PC-9 (cell line): ENCODE measurements at places on chromosomes 5 and 9. TPM values are rescaled to one million over a fixed set of nuclear protein-coding genes. Genes with fewer than 3 reads are reported as not detected.
A peak's percentile ranks its signal among the peaks of the same experiment; 100 is the strongest.

PCDHB12 gene
- total RNA-seq, result not detected in 2 replicates

FOXI1 gene
- not detected in 2 replicates for total RNA-seq

AJM1 gene
- total RNA-seq, result 5.3 and 5.9 TPM in 2 replicates

AP3S1 gene
- 38.8 and 49.1 TPM in 2 replicates for total RNA-seq

MOB3B gene
- 2.7 and 4.4 TPM in 2 replicates for total RNA-seq

NTNG2 gene
- not detected in 2 replicates for total RNA-seq

RETREG1 gene
- 5.6 and 9.7 TPM in 2 replicates for total RNA-seq

CDX1 gene
- total RNA-seq, result not detected in 2 replicates

SLC25A2 gene
- total RNA-seq, result 0.33 and 0.55 TPM in 2 replicates

HTR1A gene
- not detected in 2 replicates for total RNA-seq

MAT2B gene
- total RNA-seq, result 46.3 and 66.2 TPM in 2 replicates

DNA sequence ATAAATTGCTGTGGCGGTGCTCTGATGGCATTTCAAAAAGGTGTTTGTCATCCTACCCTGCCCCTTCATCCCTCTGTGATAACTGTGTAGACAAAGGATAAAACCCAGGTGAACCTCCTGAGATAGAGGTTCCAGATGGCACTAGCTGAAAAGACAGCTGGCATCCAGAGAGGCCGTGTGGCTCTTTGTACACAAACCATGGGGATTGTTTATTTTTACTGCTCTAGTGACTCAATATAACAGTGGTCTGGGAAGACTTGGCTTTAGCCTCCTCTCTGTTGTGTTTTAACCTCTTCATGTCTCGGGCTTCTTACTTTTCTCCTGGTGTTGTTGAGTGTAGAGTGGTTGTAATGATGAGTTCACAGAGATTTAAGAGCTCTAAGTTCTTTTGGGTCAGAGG is 48.8 kb downstream of the SH3GL2 start:
- no peak for DNase-seq

GRCh38 chr9:78682216-78682615 is 385.3 kb downstream of the PSAT1 start:
- no peak for DNase-seq

- DNase-seq, result no peak
Observed at GRCh38 chr5:135236908-135237747, 161.9 kb downstream of the MACROH2A1 start.

- DNase-seq, result peak; percentile 95
Observed at GRCh38 chr9:105296877-105297287, 52.4 kb downstream of the SLC44A1 start.

DNA sequence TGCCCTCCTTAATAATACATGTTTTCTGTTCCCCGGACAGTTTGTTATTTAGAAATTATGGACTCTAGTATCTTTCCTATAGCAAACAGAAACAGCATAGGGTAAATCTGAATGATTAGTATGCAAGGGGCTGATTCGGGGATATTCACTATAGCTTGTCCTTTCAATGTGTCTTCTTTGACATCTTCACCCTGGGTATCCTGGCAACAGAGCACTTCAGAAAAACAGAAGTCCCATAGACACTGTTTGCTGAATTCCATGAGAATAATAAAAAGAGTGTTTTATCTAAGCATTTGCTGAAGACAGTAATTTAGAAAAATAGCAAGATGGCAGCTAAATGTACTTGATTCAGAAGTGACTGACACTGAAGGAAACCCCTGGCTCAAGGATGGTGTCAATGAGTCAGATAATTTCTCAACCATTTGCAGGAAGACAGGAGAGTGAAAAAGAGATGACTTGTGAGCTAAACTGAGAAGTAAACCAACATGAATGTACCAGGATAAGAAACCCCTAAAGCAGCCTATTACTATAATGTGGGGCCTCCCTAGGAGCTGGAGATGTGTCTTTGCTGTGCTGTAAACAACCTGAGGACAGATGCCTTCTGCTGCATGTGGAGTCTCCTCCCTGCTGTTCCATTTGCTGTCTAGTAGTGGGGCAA is 246.2 kb downstream of the MAN2A1 start:
- no peak for DNase-seq

DNA sequence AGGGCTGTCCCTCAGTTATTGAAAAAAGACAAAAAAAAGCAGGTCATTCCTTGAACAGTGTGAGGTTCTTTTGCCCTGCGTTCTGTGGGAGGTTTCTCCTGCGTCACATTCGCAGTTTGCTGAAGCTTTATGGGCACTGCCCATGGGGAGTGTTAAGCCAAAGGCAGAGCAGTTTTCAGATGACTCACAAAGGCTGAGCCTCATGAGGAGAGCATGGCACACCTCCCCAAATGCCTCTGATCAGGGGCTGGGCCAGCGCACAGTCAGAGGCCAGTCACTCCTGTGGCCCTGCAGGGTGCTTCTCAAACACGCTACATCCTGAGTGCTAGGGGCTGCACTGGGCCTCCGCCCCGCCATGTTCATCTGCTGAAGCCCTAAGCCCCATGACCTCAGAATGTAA is 38.4 kb downstream of the IRX1 start:
- DNase-seq, result no peak

- DNase-seq, result no peak
Observed at GRCh38 chr5:103425686-103426454, 136.7 kb downstream of the NUDT12 start.

DNA sequence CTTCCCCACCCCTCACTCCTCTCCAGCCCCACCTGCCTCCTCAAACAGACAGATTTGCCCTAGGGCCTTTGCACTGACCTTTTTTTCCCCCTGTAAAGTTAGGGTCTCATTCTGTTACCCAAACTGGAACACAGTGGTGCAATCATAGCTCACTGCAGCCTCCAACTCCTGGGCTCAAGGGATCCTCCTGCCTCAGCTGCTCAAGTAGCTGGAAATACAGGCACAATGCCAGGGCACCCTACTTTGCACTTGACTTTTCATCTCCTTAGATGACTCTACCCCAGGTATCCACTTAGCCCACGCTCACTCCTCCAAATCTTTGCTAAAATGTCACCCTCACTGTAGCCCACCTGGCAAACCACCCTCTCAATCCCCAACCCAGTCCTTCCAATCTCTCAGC is 2.2 kb downstream of the DYNC2I2 start:
- DNase-seq, result no peak

GRCh38 chr5:89604342-89604741 is 721.4 kb upstream of the MEF2C start:
- no peak for DNase-seq

- DNase-seq, result no peak
Observed at GRCh38 chr9:118088090-118088489, 383.9 kb downstream of the TLR4 start.

GRCh38 chr9:38445154-38446043 is 21.1 kb upstream of the IGFBPL1 start:
- no peak for DNase-seq

DNA sequence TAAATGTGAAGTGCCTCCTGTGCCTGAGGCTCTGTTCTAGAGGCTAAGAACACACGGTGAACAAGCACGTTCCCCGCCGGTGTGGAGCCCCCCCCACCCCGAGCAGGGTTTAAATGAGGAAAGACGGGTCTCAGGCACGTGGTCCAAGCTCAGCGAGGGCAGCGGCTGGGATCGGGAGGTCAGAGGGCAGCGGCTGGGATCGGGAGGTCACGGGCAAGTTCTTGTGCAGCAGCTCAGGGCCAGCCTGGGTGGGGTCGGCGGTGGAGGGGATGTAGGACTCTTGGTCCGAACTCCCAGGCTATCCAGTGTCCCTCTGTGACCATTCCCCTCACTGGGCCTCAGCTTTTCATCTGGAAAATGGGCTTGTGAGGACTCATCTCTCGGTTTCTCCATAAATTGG is 2.7 kb upstream of the GBGT1 start:
- DNase-seq, result no peak

DNA sequence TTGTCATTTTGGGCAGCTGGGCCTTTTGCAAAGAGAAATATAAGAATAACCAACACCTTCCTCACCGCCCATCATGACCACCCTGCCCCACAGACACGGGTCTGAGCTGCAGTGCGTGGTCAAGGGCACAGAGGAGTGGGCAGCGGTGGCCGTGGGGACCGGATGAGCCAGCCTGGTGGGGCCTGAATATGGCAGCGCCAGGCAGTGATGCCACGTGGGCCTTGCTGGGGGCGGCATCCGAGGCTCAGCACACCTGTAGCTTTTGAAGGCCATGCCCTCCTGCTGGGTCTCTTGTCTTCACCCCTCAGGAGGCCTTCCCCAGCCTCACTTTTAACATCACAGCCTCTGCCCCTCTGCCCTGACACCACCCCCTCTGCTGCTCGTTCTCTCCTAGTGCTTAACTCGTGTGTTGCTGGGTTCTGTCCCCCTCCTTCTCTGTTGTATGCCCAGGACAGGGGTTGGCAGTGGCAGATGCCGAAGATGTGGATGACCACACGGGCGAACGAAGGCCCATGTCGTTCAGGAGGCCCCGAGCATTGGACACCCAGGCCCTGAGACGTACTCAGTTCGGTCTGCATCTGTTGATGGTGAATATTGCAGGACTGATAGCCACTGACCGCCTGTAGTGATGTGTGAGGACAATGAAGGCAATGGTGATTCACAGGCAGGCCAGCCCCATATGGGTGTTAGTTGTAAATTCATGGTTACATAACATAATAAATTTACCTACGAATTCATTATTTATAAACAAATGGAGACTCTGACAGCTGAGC is 46.0 kb downstream of the AHRR start:
- no peak for DNase-seq

DNA sequence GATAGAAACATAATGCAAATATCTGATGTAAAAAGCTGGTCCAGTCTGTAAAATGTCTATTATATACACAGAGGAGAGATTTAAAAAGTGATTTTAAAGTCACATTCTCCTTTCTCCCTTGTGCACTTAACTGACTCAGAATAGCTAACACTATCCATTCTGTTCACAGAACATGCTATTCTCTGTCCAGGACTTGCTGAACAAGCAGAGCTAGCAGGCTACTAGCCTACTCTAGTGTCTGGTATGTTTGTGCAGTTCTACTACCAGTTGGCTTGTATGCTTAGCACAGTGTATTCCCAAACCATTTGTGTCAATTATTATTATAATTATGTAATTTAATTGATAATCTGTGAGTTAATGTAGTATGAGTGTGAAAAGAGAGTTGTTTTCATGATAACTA is 161.7 kb upstream of the NUDT12 start:
- no peak for DNase-seq

DNA sequence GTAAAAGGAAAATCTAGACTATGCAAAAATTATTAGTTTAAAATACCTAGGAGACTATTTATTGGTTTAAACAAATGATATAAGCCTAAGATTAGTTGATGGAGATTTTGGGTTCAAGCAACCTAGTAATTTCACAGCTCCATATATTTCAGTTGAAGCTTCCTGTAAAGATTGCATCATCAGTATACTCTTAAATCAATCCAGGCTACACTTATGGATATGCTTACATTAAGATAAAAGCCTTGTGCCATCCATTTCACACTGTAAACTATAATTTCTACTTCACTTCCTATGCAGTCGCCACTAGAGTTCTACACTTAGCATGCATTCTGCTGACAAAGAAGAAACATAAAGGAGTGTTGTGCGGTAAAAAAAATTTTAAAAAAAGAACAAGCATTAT is 7.3 kb upstream of the LIX1 start:
- DNase-seq, result no peak

- no peak for DNase-seq
Observed at GRCh38 chr5:78659714-78660113, 11.1 kb upstream of the LHFPL2 start.

- DNase-seq, result peak; percentile 61
Observed at GRCh38 chr9:1458503-1458902, 408.3 kb downstream of the DMRT2 start.

DNA sequence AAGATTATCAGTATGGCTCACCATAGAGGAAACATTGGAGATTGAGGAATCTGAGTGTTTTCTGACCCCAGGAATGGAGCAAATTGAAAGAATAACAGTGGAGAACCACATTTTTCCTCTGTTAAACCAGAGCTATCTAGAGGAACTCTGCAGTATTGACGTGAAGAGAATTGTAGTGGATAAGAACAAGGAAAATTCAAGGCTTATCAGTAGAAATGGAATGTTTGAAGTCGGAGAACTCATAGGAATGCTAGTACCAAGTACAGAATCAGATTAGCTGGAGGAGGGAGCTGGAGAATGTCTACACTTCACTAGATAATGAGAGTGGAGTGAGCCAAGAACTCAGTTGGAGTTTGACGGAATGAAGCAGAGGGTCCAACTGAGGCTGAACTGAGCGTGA is 50.3 kb downstream of the SNCAIP start:
- no peak for DNase-seq

DNA sequence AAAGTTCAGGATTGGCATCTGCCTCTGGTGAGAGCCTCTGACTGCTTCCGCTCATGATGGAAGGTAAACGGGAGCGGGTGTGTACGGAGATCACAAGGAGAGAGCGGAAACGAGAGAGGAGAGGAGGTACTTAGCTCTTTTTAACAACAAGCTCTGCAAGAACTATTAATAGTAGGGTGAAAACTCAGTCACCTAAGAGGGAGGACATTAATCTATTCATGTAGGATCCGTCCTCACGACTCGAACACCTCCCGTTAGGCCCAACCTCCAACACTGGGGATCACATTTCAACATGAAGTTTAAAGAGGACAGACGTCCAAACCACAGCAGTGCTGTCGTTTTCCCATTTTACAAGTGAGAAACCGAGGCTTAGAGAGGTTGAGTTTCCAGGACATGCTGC is 173.7 kb downstream of the SLC28A3 start:
- DNase-seq, result no peak

- no peak for DNase-seq
Observed at GRCh38 chr5:173488144-173488543, 128.3 kb downstream of the BOD1 start.

GRCh38 chr9:135014311-135015010 is 73.0 kb upstream of the OLFM1 start:
- DNase-seq, result no peak

- DNase-seq, result no peak
Observed at GRCh38 chr5:126416266-126416925, 6.8 kb upstream of the GRAMD2B start.

GRCh38 chr5:34657274-34657921 is 1.3 kb downstream of the RAI14 start:
- DNase-seq, result no peak

GRCh38 chr5:81774374-81774773 is 23.5 kb upstream of the SSBP2 start:
- DNase-seq, result no peak

DNA sequence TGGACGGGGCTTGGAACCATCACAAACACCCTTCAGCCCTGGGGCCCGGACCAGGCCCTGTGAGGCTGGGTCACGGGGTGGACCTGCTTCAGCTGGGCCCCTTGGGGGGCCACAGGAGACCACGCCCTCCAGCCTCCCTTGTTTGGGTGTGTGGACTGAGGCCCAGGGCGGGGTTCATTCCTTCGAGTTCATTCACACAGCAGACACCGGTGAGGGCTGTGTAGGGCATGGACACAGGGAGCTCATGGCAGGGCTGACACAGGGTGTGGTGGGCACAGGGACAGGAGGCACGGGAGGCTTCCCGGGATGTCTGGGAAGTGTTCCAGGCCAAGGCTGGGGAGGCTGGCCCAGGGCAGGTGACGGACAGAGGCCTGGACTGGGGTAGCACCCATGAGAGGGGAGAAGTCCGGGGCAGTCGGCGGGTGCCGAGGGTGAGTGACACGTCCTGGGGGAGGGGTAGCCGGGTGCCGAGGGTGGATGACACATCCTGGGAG is 8.9 kb downstream of the DNLZ start:
- DNase-seq, result peak; percentile 69

GRCh38 chr5:55509796-55510522 is 24.8 kb downstream of the PLPP1 start:
- no peak for DNase-seq
